ENCODE measurements at places on chromosomes 11 and 22.

DNA sequence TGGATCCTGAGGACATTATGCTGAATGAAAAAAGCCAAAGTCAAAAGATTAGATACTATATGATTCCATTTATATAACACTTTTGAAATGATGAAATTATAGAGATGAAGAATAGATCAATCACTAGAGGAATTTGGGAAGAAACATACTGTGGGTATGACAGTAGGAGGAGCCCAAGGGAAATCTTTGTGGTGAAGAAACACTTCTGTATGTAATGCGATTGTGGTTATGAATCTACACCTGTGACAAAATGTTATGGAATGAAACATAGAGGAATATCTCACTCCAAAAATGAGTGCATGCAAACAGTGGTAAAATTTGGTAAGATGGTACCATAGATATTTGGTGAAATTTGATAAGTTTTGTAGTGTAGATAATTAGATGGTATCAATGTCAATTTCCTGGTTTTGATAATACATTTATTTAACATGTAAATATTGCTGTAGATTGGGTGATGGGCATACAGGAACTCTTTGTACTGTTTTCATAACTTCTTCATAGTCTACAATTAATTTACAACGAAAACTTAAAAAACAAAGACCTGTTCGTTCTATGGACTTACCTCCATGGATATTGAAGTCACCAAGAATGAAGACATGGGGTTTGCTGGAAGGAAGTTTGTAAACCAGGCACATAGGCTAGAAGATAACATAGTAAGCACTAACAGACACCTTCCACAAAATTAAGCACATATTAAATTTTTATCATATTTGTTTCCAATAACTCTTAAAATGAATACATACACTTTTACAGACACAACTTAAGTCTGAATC, 11.5 kb downstream of the MRGPRX1 start:
- no peak for DNase-seq

GRCh38 chr11:125166764-125167291, 2.3 kb downstream of the PKNOX2 start:
- no peak for DNase-seq

- DNase-seq = peak; percentile 28
Observed at GRCh38 chr11:23765682-23766252, 731.1 kb upstream of the LUZP2 start.

- peak; percentile 72 for DNase-seq
Observed at GRCh38 chr22:42937164-42937843, 77.6 kb downstream of the PACSIN2 start.

GRCh38 chr22:38097058-38097457, 13.1 kb upstream of the SLC16A8 start:
- no peak for DNase-seq

- no peak for DNase-seq
Observed at GRCh38 chr22:23837911-23838680, 710 bp downstream of the DERL3 start.

- no peak for DNase-seq
Observed at GRCh38 chr11:8019314-8020243, 32.4 kb downstream of the EIF3F start.

DNA sequence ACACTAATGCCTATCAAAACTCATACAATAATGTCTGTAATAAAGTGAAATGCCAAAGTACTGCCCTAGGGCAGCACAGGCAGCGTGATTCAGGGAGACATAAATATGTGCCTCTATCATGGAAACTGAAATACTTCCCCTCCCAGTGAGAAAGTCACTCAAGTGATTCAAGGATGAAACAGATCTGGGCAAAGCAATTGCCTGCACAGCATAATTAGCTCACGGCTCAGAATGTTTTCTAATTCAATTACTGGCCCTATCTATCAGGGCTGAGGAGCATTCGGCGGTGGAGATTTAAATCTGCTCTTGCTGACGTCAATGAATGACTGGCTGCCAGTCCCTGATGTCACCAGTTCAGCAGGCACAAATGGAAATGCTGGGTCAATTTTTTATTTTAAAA, 27.7 kb upstream of the PPP2R1B start:
- no peak for DNase-seq

DNA sequence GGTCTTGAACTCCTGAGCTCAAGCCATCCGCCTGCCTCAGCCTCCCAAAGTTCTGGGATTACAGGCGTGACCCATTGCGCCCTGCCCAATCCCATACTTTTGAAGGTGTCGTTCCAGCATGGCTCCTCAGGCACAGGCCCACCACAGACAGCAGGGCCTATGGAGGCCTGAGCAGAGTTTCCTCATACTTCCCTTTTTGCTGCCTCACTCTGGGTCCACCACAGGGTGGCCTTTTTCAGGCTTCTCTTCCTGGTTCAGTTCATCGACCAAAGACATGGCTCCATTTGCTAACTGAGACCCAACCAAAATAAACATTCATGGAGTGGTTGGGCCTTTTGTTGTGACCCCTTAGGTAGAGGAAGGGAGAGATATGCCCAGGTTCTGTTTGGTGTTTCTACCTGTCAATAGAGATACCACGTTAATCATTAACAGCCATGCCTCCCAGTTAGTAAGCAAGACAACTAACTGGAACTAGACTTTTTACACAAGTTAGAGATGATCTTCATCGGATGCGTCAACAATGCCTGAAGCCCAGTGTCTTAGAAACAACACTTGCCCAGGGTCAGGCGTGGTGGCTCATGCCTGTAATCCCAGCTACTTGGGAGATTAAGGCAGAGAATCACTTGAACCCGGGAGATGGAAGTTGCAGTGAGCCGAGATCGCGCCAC, 35.1 kb downstream of the TRIOBP start:
- no peak for DNase-seq

GRCh38 chr11:16902781-16903378, 111.3 kb downstream of the PLEKHA7 start:
- DNase-seq = no peak

- no peak for DNase-seq
Observed at GRCh38 chr11:122599434-122599833, 56.1 kb upstream of the UBASH3B start.

DNA sequence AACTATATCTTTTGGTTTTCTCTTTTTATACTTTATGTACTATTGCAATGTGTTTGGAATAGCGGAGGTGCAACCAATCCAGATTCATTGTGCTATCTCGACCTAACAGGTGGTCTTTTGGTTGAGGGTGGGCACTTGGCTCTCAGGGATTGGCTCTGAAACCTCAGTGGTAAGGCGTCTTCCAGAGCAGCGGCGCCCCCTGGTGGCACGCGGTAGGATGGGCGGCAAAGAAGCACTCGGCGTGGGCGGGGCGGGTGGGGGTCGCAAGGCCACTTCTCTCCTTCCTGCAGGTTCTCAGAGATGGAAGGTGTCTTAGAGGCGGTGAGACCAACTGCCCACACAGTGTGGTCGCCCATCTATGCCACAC, 19.2 kb upstream of the PLET1 start:
- peak; percentile 59 for DNase-seq

DNA sequence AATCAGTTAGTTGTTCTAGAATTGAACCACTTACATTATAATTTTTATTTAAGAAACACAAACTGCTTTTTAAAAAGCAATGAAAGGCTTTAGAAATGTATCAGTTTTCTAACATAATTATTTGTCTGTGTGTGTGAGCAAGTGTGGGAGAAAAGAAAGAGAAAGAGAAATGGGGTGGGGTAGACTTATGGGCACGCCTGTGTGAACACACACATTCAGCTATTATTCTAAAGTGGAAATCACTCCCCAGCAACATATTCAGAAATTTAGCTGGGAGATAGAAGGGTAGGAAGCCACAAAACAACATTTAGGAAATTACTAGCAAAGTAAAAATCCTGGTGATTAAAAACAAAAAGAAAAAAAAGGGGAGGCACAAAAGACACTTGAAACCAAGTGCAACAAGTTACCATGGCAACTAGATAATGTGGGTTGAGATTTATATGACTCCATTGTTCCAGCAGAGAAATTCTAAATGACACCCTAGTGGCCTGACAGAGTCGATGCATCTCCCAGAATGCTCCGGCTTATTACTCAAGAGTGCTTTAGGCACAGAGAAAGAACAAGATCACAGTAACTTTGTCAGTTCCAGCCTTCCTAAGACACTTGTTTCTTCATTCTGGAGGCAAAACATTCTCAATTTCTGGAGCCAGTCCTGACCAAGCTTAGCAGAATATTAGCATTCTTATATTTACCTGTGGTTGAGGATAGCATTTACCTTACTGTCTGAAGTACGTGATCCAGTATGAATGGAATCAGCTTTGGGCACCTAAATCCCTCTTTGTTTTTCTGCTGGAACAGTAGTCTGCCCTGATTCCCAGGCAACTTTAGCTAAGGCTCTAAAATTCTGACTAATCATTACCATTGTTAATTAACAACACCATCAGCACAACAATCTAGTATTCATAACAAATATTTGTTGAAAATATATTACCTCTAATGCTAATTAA, 444.4 kb downstream of the DLG2 start:
- DNase-seq = peak; percentile 75

- peak; percentile 97 for DNase-seq
Observed at GRCh38 chr11:96187822-96188221, 155.2 kb downstream of the MAML2 start.

DNA sequence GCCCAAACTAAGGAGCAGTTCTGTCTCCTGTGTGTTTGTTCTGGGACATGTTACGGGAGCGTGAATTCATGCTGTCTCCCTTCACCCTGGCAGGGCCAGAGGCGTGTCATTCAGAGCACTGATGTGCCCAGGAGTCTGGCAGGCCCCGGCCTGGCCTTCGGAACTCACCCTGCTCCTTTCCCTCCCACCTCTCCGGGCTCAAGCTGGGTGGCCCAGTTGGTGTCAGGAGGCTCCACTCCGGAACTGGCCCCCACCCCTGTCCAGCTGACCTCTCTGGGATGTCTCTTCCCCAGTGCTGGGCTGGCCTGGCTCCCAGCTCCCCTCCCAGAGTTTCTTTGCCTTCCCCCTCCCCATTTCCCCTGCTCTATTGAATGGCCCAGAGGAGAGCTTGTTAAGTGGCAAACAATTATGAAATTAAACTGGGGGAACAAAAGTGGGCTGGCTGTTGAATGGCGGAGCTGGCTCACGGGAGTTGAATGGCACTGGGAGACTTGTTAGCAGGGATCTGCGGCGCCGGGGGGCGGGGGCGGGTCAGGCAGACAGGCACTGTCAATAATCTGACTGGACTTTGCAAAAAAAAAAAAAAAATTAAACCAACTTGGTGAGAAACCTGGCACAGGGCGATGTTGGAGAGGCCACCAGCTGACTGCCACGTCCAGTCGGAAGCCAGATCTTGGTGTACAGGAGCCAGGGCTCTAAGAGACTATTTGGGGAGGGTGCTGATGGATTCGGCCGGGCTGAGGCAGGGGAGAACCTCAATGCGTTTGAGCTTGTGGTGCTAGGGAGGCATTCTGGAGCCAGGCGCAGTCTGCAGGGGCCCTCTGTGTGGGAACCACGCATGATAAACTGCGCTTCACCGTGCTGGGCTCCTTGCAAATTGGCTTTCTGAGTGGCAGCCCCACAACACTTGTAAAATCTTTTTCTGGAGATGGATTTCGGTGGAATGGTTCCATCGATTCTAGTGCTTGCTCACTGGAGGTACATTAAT, 1.3 kb downstream of the MPPED1 start:
- no peak for DNase-seq

- DNase-seq = no peak
Observed at GRCh38 chr11:112524798-112525197, 264.1 kb upstream of the PLET1 start.

- DNase-seq = no peak
Observed at GRCh38 chr11:64670975-64671374, 52.0 kb downstream of the NRXN2 start.

GRCh38 chr22:26474682-26475081, 8.9 kb downstream of the HPS4 start:
- DNase-seq = no peak

DNA sequence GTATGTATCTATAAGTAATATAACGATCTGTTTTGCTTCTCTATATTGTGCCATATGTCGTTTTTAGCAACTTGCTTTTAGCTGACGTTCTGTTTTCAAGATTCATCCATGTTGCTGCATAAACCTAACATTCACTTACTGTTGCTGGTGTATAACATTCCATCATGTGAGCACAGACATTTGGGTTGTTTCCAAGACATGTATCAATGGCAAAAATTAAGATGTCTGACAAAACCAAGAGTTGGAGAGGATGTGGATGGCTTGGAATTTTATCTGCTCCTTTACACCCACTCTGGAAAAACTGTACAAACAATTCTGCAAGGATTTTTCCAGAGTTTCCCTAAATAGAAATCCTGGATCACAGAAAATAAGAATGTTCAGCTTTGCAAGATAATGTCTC, 40.9 kb downstream of the DGCR2 start:
- no peak for DNase-seq

GRCh38 chr11:44804449-44805437, 78.0 kb downstream of the TSPAN18 start:
- DNase-seq = peak; percentile 3

- no peak for DNase-seq
Observed at GRCh38 chr11:45162916-45163879, 16.8 kb downstream of the PRDM11 start.
